ENCODE measurements at places on chromosomes 5 and 9.

- DNase-seq = no peak
Observed at GRCh38 chr9:2761424-2761823, 44.1 kb downstream of the KCNV2 start.

GRCh38 chr5:149264439-149265067, 7.1 kb upstream of the AFAP1L1 start:
- peak; percentile 22 for DNase-seq

DNA sequence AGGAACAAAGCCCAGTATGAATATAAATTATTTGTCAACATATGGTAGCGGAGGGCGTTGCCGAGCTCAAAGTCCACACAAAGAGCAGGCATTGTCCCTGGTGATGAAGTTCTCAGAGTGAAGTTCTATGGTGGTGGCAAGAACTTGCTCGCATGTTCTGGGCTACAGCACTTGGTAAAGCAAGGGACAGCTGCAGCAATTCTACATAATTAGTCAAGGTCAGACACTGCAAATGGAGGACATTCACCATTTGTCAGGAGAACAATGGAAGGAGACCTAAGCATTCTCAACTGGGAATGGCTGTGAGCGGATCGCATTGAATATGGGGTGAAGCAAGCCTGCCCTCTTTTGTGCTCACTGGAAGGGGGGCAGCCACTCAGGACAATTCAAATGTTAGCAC, 503.8 kb upstream of the ADAMTS16 start:
- peak; percentile 83 for DNase-seq

DNA sequence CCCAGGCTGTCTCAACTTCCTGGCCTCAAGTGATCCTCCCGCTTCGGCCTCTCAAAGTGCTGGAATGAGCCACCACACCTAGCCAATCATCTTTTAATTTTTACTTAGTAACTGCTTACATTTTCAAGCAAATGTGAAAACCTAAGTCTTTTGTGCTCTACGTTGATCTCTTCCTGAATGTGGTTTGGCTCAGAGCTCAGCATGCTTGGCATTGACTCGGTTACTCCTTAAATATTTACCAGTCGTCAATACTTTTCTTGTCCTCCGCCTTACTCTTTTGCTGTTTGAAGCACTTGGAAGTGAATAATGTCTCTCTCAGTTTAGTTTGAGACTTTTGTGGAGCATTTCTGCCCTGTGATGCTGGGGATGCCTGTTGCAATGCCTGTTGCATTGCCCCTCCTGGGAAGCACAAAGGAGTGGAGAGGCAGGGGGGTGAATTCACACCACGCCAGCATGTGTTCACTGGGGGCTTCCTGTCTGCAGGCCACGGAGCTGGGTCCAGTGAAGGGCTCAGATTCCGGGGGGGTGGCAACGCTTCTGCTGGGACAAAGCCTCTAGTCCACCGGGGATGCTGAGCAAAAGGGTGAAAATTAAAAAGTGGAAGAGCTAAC, 13.1 kb upstream of the TENT4A start:
- no peak for DNase-seq

- peak; percentile 92 for DNase-seq
Observed at GRCh38 chr9:13279284-13280141, at the start of gene MPDZ. TSS of gene MPDZ (minus strand) at chr9:13279692. CDS start at chr9:13250315, 29,377 bp downstream.

GRCh38 chr5:573206-573605, 38.9 kb upstream of the CEP72 start:
- DNase-seq = no peak

DNA sequence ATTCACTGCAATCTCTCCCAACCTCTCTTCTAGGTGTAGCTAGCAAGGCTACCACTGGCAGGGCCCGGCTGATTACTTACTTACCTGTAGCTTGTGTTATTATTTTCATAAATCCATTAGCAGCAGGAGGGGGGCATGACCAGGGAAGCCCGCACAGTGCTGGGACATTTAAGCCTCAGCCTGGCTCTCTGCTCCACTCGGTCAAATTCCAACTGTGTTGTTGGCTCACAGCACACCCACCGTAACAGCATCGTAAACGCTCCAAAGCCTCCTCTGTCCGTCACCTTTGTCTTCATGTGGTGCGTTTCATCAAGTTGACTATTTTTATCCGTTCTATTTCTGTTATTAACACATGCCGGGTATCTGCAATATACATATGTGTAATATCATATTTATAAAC, 264.7 kb downstream of the NSG2 start:
- no peak for DNase-seq

DNA sequence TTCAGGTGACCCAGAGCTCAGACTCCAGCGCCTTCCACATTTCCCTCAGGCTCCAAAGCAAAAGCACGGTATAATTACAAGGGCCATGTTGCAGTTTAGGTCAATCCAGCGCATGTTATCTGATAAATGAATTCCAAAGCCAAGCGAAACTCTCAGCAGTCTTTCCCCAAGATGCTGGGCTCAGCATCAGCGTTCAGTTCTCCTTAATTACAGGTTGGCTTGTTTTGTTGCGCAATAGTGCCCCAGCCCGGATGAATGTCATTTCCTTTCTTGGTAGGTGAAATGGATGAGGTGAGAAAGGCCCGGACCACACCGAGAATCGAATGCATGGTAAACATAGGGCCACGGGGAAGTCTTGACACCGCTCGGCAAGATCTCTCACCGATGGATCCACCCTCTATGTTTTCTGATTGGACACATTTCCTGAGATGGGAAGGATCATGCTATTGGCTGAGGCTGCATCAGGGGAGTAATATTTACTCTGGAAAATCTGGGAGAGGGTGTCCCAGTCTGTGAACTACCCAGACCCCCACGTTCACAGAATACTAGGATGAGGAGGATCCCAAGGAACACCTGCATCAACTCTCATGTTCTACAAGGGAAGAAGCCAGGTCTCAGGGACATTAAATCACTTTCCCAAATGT, 221.2 kb upstream of the ANKRD55 start:
- DNase-seq = no peak

- peak; percentile 71 for DNase-seq
Observed at GRCh38 chr5:135441350-135441831, 5.8 kb downstream of the DCANP1 start.

- no peak for DNase-seq
Observed at GRCh38 chr9:124693403-124693802, 77.7 kb downstream of the NR6A1 start.

DNA sequence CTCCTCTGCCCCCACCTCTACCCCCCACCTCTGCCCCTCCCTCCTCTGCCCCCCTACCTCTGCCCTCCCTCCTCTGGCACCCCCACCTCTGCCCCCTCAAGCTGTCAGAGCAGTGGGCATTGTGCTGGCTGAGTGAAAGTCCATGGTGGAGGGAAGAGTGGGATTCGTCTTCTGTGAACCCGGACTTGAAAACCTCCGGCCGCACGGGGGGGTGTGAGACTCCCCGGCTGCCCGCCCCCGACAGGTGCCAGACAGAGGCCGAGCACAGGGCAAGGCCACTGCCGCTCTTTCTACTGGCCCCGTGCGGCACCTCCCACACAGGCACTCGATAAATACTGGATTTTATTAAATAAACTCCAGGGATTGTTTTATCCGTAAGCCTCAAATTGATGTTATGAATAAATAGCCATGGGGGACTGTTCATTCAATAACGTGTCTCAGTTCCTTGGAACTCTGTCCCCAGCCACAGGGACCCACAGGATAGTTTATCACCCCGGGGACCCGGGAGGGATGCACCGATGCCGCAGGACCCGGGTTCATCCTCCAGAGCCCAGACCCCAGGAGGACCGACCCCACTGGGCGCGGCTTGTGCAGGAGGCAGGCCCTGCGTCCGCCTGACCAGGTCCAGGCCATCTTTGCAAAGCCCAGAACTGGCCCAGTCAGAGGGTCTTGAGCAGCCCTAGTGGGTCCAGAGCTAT, 2.6 kb upstream of the QRFP start:
- peak; percentile 17 for DNase-seq

DNA sequence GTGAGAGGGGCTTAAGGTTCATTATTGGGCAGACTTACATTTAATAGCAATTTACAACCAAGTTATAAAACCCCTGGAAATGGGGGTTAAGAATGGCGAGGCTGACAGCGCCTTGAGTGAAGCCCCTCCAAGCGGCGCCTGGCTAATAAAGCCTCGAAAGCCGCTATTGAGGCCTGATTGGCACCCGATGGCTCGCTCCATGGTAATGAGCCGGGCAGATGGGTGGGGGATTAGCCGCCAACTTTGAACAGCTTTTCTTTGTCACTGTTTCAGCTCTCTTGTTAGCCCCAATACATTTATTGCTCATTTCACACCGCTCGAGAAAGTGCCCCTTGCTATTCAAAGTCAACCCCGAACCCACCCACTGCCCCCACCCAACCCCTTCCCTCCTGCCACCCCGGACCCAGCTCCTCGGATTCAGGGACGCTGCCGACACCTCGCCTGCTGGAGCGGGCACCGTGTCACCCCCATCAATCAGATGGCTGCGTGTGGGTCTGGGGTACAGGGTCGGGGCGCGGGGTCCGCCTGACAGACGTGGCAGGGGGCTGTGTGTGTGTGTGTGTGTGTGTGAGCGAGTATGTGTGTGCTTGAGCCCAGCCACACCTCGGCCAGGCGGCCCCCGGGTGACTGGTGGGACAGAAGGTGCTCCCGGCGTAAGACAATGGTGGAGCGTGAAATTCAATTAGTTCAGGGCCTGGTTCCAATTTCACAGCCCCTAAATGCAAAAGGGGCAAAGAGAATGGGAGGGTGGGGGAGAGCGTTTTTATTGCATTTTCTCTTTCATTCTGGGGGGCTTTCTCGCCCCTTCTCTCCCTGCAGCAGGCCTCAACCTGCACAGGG, 34.2 kb downstream of the ASS1 start:
- DNase-seq = peak; percentile 80

DNA sequence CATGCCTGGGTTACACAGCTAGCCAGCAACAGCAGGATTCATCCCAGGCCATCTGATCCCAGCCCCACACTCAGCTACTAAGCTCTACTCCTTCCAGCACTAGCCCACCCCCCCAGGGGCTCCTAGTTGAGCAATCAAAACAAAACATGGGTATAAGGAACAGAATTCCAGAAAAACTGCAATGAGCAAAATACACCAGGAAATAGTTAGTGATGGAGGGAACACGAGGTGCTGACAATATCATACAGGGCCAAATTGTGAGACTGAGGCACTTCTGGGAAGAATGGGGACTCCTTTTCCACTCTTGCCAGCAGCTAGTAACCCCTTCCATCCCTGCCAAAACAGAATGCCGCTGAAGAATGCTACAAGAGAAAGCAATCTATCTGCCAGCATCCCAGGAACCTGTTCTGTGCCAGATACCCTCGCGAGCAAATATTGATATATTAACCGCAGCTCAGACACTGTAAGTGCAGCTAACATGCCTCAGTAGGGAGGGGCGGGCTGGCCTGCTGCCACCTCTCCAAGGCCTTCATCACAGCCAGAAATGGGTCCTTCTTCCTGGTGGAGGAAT, 161.4 kb downstream of the SLIT3 start:
- no peak for DNase-seq

DNA sequence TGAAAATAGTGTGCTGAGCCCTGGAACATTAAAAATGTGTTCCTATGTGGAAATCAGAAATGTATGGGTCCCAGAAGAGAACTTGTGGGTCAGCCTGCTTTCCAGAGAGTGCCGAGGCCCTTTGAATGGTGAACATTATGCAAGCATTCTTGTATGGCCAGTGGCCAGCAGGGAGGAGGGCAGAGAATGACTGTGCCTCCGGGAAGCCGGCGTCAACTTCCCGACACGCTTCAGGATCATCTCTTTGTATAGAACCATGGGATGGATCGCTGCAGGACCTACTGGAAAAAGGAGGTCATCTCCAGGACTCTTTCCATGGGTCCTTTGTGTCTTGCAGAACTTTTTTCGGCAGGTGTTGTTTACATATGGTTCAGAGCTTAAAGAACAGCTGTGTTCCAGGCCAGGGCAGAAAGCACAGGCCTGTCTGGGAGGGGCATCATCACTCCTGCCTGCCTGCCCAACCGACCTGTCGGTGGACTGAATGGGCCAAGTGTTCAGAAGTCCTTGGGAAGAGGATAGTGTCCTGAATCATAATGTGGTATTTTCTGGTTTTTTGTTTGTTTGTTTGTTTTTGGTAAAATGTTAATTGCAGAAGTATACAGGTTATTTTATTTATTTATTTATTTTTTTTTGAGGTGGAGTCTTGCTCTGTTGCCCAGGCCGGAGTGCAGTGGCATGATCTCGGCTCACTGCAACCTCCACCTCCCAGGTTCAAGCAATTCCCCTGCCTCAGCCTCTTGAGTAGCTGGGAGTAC, 9.0 kb downstream of the PRRC2B start:
- DNase-seq = peak; percentile 75

DNA sequence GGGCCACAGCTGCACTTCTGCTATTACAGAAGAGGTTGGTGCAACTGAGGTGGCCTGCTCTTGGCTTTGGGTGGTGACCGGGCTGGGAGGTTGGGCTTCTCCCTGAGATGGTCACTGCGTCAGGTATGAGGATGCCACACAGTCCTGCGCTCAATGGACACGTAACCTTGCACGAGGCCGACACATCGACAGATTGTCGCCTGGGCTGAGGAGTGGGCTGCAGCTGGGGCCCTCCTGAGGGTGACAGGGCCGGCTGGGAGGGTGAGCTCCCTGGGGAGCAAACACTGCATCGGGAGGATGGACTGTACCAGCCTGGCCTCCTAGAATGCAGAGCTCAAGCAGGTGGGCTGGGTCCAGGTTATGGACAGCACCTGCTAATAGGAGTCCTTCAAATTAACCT, 261.1 kb upstream of the ADAMTS16 start:
- DNase-seq = no peak

DNA sequence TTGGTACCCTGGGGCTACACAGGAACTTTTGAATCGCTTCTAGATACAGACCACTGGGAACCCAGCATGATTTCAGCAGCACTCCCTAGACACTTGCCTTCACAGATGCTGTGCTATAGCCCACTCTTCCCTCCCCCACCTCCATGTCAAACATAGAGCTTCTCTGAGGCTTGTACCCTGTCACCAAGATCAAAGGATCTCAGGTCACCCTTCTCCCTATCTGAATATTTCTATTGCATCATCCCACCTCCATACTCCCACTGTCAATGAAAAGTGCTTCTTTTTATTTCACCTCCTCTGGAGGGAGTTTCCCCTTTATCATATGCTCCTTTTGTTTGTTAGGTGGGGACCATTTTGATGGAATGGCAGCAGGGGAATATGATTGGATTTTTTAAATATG, 29.2 kb upstream of the PHF24 start:
- DNase-seq = no peak

- no peak for DNase-seq
Observed at GRCh38 chr5:115530426-115530825, 14.1 kb downstream of the FEM1C start.

DNA sequence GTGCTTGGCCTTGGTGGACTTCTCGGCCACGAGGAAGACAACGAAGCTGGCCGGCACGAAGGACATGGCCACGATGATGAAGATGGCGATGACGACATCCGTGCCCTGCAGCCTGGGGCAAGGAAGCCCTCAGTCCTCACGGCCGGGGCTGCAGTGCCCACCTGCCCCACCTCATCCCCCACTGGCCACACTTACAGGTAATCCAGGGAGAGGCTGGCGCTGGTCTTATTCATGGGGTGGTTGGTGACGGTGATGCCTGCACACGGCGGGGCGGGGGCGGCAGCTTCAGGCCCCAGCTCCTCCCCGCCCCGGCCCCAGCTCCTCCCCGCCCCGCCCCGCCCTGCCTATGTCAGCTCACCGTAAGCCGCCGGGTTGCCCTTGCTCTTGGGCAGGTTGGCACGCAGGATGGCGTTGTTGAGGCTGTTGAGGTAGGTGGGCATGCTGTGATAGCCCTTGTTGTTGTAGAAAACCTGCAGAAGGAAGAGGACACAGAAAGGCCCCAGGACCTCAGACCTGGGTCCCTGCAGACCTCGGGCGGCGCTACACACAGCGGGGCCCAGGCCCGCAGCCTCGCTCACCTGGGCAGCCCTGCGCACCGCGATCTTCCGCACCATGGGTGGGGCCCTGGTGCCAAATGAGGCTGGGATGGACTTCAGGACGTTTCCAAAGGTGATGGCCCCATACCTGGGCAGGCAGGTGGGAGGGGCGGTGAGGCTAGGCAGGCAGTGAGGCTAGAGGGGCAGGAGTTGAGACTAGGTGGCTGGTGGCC, 15.7 kb upstream of the CLIC3 start:
- DNase-seq = no peak

Measured in eye (tissue), 1 donor.